ENCODE measurements at places on chromosomes 2 and 18.

GRCh38 chr2:86414996-86415395 lies 26.2 kb upstream of the KDM3A start:
- DNase-seq = peak; percentile 33

DNA sequence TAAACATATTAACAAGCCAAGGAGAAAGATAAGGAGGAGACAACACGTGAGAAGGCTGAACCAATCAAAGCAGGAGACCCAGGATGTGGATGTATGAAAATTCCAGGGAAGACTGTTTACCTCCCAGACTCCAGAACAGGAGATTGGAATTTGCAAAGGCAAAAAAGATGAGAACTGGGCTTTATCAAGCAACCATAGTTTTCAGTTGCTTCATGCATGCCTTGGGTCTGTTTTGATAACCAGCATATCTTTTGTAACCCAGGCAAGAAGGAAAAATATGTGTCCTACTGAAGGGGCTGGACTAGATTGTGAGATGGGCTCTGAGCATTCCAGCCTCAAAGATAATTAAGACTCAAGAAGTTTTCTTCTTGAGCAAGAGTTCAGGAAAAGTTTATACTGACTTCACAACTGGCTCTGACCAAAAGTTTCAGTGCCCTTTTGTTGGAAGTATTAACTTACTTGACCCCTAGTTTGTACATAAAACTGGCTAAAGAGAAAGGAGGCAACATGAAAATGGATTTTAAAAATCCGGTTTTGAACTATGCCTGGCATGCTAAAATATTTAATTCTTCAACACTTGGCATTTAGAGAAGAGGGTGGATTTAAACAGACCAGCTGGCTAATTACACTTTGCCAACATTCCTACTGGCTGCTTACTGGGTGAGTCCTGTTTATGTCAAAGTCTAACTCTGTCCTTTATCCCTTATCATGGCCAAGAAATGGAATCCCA lies 79.3 kb upstream of the CD28 start:
- no peak for DNase-seq

DNA sequence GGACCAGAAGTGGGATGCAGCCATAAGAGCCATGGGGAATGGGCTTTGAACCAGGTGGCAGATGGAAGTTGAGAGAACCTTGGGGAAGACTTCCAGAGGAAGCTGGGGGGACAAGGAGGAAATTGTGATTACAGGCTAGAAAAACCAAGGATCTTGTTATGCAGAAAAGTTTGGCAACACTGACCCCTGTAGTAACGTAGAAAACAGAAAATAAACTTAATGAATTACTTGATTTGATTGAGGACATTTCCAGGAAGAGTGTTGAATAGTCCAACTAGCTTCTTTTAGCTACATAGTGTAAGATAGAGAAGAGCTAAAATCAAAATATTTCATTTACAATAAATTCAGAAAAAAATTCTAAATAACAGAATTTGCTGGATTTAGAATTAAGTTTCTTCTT lies 91.9 kb upstream of the GPC1 start:
- DNase-seq = no peak

DNA sequence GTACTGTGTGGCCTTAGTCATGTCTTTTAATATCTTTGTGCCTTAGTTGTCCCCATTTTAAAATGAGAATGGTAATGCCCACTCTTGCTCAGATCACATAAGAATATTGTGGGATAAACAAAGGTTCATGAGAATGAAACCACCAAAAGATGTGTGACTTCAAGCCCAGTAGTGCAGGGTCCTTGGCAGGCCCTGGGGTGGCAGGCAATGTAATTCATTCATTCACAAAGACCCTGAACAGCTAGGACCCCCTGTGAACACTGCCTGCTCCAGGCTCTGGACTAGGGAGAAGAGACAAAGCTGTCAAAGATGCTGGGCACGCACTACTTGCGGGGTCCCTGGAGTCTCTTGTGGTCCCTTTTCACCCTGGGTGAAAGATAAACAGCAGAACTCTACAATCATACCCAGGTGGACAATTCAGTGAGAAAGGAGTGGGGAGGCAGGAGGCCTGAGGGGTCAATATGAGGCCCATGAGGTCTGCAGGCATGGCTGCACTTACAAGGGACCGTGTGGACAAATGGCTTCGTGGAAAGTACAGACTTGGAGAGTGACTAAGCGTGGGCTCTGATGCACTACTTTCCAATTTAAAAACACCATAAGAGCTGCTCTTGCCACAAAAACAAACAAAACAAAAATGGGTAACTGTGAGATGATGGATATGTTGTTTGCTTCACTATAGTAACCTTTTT lies 136.1 kb downstream of the SMAD7 start:
- DNase-seq = no peak

- DNase-seq = no peak
These were observed 5.3 kb downstream of the MLPH start for GRCh38 chr2:237492137-237492890.

GRCh38 chr2:76895469-76895868 lies 626.7 kb downstream of the LRRTM4 start:
- DNase-seq = no peak

DNA sequence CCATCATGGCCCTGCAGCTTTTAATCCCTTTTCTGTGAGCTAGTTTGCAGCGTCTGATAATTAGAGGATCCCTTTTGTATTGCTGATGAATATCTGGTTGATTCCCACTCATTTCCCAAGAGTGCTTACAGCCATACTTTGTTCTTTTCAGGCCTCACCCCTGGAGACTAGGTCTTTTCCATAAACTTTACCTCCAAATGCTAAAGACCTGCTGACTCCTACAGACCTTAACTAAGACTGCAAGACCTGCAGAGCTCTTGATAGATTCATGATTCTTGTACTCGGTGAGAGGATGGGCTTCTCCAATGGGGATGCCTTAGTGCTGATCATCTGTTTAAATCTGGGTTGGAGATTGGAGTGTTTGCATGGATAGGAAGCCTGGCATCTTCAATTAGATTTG lies 33.1 kb upstream of the DYNAP start:
- DNase-seq = no peak

- no peak for DNase-seq
These were observed 6.3 kb downstream of the MYO7B start for GRCh38 chr2:127541809-127542208.

- no peak for DNase-seq
These were observed 24.4 kb downstream of the SP5 start for GRCh38 chr2:170739507-170740046.

GRCh38 chr2:234496835-234497593 lies at the start of gene ARL4C:
TSS of gene ARL4C (minus strand) at chr2:234497081. CDS start at chr2:234496586, 495 bp downstream.
- DNase-seq = no peak

DNA sequence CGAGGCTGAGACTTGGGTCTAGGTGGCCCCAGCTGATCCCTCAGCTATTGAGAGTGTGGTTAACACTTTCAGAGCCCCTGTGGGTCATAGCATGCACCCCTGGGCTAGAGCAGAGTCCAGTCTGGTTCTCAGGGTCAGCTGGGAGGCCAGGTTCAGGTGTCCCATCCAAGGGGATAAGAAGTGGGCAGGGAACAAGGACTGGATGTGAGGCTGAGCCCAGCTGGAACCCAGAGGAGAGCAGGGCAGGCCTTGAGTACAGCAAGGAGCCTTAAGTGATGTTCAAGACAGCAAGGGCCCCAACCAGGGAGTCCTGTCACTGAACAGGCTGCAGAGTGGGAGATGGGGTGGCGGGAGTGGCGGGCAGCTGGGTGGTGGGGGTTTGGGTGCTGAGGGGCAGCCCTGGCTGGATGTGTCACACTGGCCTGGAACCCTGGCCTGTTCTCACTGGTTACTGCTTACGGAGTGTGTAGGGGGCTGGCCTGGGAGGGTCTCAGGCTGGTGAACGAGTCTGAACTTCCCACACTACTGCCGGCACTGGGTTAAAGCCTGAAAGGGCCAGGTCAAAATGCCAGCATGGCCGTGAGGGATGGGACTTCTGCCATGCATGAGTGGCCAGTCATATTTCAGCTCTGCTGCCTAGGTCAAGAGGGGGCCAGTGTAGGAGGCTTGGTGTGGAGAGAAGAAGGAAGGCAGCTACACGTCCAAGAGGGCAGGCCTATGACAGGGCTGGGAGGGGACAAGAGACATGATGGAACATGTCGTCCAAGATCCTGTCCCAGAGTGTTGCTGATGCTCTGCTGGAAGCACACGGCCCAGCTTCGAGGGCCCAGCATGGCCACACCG lies 13.6 kb downstream of the TMEM185B start:
- no peak for DNase-seq

GRCh38 chr2:88832311-88832991 lies 141.0 kb downstream of the RPIA start:
- no peak for DNase-seq

- DNase-seq = no peak
These were observed 277.3 kb downstream of the AGAP1 start for GRCh38 chr2:235770909-235771820.

GRCh38 chr2:45000341-45000901 lies 8.8 kb downstream of the SIX2 start:
- no peak for DNase-seq

DNA sequence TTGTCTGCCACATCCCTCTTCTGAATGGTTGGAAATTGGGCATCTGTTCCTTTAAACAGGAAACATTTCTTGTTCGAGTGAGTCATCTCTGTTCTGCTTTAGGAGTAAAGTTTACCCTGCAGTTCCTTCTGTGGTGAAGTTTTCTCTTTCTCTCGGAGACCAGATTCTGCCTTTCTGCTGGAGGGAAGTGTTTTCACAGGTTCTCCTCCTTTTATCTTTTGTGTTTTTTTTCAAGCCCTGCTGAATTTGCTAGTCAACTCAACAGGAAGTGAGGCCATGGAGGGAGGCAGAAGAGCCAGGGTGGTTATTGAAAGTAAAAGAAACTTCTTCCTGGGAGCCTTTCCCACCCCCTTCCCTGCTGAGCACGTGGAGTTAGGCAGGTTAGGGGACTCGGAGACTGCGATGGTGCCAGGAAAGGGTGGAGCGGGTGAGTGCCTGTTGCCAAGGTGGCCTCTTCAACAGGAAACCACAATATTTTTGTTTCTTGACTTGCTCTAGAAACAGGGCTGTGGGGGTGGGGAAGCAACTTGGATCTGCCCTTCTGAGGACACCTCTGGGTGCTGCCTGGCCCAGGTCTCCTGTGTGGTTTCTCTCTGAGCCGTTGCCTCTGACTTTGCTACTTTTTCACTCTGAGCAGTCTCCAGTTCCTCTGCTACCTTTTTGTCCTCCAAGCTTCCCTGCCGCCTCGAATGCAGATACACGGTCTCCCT lies 2.2 kb upstream of the CASP8 start:
- no peak for DNase-seq

DNA sequence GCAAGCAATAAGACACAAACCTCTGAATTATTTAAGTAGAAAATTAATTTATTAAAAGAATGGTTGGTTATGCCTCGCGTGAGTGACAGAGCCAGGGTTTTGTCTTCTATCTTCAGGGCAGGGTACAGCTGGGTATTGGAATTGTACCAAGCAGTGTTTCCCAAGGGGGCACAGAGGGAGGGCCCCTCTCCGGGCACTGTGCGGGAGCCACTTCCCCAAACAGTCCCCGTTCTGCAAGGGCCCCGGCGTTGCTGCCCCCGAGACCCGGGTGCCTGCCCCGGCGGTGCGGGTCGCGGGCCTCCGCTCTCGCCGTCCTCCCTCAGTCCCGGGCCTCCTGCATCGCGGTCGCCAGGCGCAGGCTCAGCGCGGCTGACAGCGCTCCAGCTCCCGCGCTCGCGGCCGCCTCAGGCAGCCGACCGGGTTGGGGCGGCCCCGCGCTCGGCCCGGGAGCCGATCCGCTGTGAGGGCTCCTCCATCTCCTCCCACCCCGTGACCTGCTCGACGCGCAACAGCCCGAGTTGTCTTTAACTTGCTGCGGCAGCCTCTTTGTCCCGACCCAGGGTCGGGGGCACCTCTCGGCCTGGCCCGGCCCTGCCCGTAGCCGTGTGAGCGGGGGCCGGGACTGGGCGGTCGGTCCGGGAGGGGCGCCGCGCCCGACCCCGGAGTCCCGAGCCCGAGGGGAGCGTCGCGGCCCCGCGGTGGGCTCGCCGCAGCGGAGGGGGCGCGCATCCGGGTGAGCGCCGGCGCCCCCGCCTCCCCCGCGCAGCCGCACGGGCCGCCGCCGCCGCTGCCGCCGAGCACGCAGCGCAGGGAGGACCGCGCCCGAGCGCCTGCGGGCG lies 620 bp upstream of the GALNT1 start:
- DNase-seq = no peak

- no peak for DNase-seq
These were observed 22.9 kb downstream of the CCBE1 start for GRCh38 chr18:59674186-59674902.

GRCh38 chr2:70671092-70671675 lies 96.8 kb downstream of the ADD2 start:
- DNase-seq = no peak

DNA sequence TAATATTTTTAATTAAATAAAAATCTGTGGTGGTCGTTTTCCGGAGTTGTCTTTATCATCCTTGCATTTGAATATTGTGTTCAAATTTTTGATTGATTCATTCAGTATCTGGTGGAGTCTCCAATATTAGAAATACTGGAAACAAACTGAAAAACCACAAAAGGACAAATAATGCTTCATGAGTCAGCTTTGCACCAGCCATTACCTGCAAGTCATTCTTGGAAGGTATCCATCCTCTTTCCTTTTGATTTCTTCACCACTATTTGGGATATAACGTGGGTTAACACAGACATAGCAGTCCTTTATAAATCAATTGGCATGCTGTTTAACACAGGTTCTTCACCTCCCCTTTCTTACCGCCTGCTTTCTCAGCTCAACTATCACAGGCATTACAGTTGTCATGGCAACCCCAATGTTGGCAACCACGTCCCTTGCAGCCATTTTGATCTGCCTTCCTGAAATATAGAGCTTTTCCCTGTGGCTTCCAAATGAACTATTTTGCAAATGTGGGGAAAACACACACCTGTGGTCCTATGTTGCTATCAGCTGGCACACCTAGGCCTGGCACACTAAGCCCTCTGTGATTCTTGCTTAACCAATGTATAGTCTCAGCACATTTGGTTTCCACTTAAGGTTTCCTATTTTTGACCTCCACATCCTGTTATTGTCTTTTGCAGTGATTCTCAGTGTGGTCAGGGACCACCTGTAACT lies 6.5 kb downstream of the CTLA4 start:
- no peak for DNase-seq

DNA sequence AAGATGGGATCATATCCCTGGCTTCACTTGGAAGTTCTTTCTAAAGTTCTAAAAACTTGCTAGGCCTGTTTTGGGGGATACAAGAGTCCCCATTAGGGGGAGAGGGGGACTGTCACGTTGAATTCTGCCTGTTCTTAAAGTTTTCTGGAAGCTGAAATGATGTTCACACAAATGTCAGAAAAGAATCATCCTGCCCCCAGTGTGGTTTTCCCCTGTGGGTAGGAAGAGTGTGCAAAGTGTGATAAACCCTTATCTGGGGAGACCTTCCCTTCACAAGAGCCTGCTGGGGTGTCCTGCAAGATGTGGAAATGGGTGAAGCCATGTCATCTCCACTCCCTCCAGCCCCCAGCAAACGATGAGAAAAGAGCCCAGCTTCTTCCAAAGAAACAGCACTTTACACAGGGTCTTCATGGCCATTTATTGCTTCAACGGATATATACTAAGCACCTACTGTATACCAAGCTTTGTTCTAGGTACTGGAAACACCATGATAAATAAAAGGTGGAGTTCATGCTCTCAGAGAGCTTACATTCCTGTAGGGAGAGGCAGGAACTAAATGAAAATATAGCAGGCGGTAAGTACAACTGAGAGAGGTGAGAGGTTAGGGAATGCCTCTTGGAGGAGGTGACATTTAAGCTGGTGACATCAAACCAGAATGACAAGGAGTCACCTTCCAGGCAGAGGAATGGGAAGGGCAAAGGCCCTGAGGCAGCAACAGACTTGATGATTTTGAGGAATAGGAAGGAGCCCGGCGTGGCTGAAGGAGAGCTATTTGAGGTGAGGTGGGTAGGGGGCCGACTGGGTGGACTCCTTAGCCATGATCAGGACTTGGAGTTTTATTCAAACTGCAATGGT lies 1.6 kb downstream of the MFSD2B start:
- DNase-seq = no peak

- DNase-seq = no peak
These were observed 277.8 kb upstream of the SLC14A2 start for GRCh38 chr18:45337477-45337876.

All from NCI-H2081 treated with DMSO at 0.1 percent for 48 hours (cell line).